Fibroblast of skin of back (primary cell): ENCODE measurements at places on chromosomes 5 and 9.

GRCh38 chr5:113039229-113039933 lies 62.8 kb downstream of the DCP2 start:
- no peak for DNase-seq

DNA sequence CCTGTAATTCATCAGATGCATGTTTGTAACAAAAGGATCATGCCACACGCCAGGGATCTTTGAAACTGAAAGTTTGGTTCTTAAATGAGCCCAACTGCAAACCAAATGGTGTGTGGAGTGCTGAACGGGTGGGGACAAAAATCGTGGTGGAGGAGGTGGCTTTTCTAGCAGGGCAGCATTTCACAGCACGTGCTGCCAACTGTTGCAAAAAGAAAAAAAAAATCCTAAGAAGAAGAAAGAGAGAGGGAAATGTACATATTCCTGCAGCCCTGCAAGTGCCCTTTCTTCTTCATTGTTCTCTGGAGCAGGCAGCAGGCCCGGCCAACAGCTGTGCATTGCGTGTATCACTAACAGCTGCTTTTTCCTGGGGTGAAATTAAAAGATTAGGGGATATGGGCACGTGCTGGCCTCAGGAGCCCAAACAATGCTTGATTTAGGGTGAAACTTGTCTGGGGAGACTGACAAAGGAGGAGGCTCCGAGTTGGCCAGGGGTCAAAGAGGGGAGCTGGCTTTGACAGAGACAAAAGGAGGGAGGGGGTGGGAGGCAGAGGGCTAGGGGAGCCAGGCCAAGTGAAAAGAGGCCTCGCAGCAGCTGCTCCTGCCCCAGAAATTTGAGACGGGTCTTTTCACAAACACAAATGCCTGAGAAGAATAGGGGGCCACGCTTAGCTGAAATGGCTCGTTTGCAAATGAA lies 73.0 kb downstream of the GADD45G start:
- DNase-seq, result no peak

DNA sequence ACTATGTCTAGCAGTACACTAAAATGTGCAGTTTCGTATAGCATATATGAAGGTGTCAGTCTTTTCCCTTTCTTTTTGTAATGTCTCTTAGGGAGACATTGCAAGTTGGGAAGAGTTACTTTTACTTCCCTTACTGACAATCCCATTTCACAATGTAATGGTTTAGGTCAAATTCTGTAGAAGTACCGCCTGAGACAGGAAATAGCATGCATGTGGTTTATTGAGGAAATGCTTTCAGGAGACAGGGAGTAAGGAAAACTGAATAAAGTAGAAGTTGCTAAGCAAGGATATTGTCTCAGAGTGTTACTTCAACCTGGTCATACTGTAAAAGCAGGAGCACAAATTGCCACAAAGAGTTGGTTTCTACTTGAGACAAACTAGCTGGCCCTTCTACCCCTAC lies 32.1 kb upstream of the MSANTD3 start:
- DNase-seq, result peak; percentile 24

- no peak for DNase-seq
Observed at GRCh38 chr5:123856766-123857165, 344.8 kb downstream of the CSNK1G3 start.

GRCh38 chr5:116559239-116559638 lies 15.4 kb downstream of the SEMA6A start:
- no peak for DNase-seq

- peak; percentile 32 for DNase-seq
Observed at GRCh38 chr5:100430268-100431195, 104.6 kb upstream of the FAM174A start.

DNA sequence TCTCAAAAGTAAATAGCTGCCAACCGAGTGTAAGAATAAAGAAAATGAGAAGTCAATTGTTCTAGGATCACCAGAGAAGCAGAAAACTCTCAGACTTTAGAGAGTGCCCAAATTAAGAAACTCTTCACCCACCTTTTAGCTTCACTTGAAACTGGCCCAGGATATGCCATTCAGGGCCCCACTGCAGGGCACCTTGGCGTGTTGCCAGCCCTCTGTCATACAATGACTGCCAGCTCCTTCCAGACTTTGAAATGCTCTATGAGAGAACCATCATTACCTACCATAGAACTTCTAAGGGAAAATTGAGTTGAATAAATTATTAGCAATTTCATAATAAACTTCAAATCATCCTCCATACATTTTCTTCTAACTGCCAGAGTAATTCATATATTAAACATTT lies 240.5 kb downstream of the CETN3 start:
- no peak for DNase-seq

GRCh38 chr5:138148811-138149210 lies 9.6 kb upstream of the NME5 start:
- DNase-seq, result peak; percentile 86

- DNase-seq, result no peak
Observed at GRCh38 chr5:133891390-133891789, 77.0 kb downstream of the C5orf15 start.

- no peak for DNase-seq
Observed at GRCh38 chr9:34642679-34643078, 3.8 kb upstream of the GALT start.

DNA sequence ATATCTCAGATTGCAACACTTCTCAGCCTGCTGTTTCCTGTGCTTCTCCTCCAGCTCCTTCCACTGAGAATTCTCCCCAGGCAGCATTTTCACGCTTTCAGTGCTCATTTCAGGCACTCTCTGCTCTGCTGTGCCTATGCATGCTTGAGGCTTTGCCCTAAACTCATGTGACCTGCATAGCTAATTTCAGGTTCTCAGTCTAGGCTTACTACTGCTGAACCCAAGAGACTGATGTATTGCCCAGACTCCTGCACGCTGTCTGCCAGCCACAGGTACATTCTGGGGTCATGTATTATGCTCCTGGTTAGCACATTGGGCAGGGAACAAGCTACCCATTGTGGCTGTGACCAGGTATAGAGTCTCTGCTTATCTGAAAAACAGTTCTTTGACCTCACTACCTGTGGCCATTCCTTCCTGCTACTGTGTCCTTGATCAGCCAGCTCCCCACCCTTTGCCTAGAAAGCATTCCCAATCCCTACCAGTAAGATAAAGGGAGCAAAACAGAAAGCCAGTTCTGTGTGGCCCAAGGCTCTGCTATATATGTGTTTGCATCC lies 34.7 kb downstream of the PIP5K1B start:
- DNase-seq, result no peak

- DNase-seq, result no peak
Observed at GRCh38 chr5:42811591-42812446, at the start of gene SELENOP. Gene SELENOP (minus strand): TSS chr5:42811892. CDS start chr5:42808353, 3,539 bp downstream.

GRCh38 chr5:180802325-180803180 lies at the start of gene MGAT1:
Gene MGAT1 (minus strand): TSS chr5:180802806. CDS start chr5:180792971, 9,835 bp downstream.
- DNase-seq, result peak; percentile 87

DNA sequence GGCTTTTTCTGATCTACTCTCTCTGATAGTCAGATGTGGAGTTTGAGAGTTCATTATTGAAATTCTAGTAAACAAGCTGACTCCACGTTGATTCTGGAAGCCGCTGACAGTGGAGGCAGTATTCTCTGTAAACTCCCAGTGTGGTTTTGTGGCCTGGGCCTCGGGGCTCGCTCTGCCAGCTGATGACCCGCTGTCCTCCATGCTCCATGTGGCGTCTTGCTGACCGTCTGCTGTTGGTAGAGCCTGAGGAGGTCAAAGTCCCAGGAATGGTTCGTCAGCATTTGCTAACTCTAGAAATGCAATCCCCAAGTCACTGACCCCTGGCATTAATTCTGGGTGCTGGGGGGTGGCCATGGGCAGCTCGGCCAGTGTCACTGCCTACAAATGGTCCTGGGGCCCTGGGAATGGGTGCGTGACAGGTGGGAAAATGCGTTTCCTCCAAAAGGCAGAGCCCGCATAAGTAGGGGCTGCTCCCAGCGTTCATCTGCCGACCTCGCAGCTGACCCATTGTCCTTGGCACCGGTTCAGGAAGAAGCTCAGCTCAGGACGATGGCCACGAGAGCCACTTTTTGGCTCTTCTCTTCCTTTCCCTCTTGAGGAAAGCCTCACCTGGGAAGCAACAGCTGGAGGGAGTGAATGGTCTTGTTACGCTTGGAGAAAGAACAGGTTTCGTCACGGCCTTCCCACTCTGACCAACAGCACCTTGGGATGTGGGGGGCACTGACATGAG lies 55.1 kb downstream of the MRPL36 start:
- no peak for DNase-seq

DNA sequence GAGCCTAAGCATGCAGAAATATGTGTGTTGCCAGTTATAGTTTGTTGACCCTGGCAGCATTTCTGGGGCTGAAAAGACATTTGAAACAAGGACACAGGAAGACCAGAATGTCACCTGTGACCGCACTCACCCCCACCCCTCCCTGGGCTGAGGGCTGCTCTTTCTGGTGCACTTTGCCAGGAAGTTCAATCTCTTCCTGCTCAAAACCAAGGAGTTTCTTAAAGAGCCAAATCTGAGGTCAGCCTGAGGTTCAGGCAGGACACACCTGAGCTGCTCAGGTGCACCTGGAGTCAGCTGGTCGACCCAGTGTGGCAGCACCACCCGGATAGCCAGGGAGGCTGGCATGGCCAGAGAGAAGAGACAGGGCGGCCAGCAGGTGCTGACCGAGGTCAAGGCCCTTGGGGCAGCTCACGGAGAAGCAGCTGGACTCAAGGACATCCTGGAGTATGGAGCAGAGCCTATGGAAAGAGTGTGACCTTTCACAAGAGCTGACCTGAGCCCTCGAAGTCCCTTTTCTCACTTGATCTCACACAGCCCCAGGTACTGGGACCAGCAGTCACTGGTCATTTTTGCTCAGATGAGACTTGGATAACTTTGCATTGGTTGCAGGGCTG lies 376.9 kb upstream of the IRX4 start:
- DNase-seq, result no peak

GRCh38 chr9:98801969-98802371 lies 5.5 kb upstream of the GALNT12 start:
- no peak for DNase-seq

GRCh38 chr5:77152441-77152840 lies 58.0 kb upstream of the PDE8B start:
- DNase-seq, result no peak

DNA sequence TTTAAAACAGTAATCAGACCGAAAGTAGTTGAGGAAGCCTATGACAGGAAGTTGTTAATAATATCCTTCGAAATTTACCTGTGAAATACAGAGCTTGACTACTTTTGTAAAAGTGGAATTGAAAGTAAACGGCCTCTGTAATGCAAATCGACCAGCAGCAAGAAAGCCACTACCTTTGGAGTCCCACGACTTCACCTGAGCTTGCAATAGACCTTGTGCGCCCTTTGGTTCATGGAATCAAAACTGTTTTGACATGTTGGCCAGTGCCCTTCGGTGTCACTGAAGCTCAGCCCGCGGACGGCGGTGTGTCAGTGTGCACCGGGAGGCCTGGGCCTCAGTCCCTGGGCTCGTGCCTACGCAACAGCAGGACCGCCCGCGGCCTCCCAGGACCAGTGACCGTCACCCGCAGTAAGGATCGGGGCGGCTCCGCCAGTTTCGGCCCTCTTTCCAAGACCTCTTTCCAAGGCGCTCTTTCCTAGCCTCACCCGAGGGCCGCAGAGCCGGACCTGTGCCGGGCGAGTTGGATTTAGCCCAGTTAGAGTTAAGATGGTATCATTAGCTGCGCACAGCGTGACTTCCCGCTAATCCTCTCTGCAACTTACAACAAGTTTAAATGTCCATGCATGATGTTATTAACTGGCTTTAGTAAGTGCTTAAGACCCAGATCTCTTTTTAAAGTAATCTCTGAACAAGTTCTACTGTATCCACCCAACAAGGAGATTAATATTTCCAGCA lies 223.3 kb downstream of the MEF2C start:
- DNase-seq, result no peak

DNA sequence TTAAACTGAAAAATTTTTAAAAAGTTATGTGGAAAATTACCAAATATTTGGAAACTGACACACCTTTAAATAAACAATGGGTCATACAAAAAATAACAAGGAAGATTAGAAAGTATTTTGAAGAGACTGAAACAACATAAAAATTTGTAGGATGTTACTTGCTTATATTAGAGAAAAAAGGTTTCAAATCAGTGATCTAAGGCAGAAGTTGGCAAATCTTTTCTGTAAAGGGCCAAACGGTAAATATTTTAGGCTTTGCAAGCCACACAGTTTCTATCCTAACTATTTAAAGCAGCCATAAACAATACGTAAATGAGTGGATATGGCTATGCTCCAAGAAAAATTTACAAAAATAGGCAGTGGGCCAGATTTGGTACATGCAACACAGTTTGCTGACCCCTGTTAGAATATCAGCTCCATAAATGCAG lies 81.3 kb downstream of the OXCT1 start:
- DNase-seq, result peak; percentile 89

DNA sequence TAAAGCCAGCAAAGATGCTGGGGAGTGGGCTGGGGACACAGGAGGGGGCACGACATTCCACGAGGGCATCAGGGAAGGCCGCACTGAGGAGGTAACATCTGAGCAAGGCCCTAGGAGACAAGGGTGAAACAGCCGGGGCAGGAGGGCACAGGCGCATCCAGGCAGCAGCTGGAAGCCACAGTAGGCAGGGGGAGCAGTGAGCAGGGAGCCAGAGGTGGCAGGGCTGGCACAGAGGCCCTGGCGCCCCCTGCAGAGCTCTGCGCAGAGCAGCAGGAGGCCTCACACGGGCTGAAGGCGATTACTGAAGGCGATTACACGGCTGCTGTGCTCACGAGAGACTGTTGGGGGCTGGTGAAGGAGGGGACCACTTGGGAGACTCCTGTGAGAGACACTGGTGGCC lies 15.4 kb downstream of the LMAN2 start:
- DNase-seq, result peak; percentile 8

DNA sequence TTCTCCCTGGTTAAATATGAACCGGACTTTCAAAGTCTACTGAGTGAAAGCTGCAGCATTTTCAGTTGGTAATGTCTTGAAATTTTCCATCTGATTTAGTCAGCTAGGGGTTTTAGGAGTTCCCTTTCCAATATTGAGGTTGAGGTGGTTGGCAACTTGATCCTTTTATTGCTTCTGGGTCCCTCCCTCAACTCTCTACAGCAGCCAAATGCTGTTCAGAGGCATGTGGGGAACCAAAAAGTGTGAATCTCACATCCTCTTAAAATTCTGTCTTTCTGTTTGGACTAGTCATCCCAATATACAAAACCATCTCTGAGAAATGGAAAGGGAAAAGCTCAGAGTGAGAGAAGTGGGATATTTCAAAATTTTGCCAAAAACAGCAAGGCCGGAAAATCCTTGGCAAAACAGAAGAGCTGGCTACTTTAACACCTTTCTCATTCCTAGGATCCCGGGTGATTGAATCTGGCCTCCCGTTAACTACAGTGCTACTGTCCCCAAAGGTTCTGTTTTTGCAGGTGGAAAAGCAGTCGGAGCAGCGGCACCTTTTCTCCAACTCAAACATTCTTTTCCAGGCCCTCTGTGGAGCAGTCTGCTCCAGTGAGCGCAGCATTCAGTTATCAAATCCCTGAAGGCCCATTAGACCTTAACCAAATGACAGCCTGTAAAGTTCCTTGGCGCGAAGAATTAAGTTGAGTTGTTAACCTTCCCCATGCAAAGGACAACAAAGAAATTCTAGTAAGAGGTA lies 345.9 kb upstream of the NUDT12 start:
- no peak for DNase-seq

GRCh38 chr5:56532466-56532865 lies 282.9 kb upstream of the MAP3K1 start:
- no peak for DNase-seq

DNA sequence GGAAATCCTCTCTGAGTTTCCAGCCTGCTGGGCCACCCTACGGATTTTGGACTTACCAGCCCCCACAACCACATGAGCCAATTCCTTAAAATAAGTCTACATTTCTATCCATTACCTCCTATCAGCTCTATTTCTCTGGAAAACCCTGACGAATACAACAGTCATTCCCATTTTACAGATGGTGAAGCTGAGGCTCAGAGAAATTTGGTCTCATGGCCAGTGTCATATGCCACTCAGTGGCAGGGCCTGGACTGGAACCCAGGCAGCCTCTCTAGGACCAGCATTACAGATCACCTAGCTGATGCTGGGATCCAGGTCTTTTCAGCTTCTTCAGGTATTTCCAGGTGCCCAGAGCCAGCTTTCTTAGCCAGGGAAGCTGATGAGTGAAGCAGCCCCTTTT lies 45.0 kb upstream of the SH3PXD2B start:
- no peak for DNase-seq
